ENCODE measurements at places on chromosomes 6 and 20.

DNA sequence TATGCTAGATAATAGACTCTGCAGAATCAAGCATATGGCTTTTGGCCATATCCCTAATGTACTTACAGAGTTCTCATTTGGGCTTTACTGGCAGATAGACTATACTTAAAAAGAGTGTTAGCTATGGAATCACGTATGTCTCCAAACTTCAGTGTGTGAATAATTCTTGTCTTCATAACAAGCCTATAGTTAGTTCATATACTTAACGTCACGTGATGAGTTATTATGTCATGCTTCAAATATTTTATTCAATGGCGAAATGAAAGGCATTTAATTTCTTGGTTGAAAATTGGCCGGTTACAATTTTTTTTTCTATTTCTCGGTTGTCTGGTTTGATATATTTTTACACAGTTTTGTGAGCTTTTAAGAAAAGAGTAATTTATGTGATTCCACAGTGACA, 62.7 kb downstream of the MEI4 start:
- no peak for DNase-seq

DNA sequence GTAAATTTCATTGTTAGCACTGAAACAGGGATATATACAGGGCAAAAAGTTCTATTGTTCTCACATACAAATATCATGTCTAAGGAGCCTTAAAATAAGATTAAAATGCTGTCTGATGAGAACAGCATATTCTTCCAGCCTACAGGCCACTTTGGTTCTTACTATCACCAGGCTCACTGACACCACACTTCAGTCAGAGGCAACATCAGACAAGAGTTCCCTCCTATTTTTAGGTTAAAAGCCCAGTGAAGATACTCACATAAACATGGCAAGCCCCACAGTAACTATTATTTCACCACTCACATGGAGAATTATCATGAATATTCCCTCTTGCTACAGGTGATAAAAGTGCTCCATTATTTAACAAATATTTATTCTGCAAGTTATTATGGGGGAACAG, 175.8 kb downstream of the ISM1 start:
- no peak for DNase-seq

GRCh38 chr6:163123098-163123497, 291.4 kb upstream of the QKI start:
- DNase-seq, result no peak

- no peak for DNase-seq
Measured at GRCh38 chr6:152572338-152573088, 64.6 kb downstream of the SYNE1 start.

GRCh38 chr6:159525445-159526025, 167.5 kb downstream of the SOD2 start:
- no peak for DNase-seq

GRCh38 chr6:143579703-143580102, 68.2 kb upstream of the FUCA2 start:
- no peak for DNase-seq

GRCh38 chr6:169170583-169170955, 83.1 kb downstream of the THBS2 start:
- no peak for DNase-seq

DNA sequence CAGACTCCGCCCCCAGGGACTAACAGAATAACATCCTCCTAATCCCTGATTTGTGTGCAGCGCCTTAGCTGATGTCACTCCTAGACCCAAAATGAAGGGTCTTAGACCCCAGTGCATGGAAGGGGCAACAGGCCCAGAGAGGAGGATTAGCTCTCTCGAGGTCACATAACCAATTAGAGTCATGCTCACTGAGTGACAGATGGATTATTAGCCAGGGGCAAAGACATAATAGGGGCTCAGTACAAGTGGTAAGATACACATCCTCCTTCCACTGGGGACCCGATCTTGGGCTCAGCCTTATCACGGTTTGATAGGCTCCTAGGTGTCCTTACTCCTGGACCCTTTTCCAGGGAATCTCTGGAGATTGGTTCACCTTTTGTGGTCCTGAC, 858 bp downstream of the TP53INP2 start:
- no peak for DNase-seq

GRCh38 chr20:36629719-36630681, 16.0 kb downstream of the SLA2 start:
- DNase-seq, result no peak

DNA sequence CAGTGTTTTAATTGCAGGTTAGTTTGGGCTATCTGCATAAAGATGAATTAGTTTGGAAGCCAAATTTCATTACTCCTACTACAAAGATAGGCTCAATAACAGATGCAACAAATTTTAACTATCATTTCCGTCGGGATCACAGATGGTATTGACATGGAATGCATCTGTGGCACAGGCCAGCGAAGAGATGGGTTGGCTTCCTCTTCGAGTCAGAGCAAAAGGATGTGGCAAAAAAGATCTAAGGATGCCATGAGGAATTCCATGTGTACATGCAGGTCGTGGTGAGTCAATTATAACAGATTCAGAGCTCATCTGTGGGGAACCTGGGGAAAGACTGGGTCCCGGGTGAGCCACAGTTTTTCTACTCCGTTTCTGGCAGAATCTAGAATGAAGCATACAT, 83.0 kb upstream of the CITED2 start:
- no peak for DNase-seq

GRCh38 chr6:133205304-133205703, 35.9 kb upstream of the EYA4 start:
- DNase-seq, result no peak

- DNase-seq, result no peak
Measured at GRCh38 chr6:75819776-75820487, 70.9 kb downstream of the MYO6 start.

GRCh38 chr6:15775741-15776140, 112.9 kb upstream of the DTNBP1 start:
- no peak for DNase-seq

All from SHP77 treated with DMSO at 0.1 percent for 48 hours (cell line).